ENCODE measurements at places on chromosomes 12 and 14.

GRCh38 chr12:47377414-47378221, 297.9 kb upstream of the AMIGO2 start:
- DNase-seq = no peak

DNA sequence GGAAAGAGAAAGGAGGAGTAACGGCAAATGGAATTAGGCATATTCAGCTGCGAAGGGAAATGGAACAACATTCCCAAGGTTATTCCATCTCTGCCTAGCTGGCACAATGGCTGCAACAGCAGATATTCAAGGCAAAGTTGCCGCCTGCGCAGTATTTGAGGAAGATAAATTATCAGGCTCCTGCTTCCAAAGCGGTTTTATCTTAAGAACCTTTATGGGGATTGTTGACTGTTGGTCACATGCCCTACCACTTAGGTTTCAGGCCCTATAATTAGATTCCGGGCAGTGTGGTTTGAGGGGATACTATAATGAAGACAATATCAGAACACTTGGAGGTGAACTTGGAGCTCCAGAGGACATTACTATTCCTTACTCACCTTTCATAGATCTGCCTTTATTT, 99.7 kb downstream of the FGD4 start:
- no peak for DNase-seq

DNA sequence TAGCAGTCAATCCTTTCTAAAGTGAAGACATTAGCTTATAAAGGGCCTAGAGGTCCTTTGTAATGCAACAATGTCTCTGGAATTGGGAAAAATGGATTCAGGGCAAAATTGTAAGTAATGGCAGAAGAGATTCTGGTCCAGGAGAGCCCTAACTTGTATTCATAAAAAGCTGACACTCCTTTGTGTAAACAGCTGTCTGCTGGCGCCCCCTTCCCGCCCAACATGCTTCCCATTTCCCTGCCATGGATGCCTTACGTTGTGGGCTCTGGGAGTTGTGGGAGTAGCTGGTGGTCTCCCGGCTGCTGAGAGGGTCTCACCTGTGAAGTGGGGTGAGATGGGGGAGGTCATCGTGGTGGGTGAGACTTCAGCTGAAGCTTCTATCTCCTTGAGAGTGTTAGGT, 2.3 kb downstream of the ACRBP start:
- no peak for DNase-seq

DNA sequence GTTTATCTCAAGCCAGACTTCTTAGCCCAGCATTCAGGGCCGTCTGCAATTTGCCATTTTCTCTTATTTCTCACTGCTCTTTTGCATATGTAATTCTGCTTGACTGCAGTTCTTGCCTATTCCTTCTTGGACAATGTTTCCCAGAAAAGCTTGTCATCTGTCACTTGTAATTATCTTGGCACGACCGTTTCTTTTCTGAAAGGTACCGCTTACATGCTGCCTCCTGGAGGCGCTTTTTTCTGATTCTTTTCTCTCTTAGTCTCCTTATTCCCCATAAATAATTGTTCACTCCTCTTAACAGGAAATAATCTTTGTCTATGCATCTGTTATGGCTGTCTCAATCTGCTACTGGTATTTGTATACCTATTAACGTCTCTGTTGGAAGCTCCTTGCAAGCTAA, 1.2 kb upstream of the ALDH1L2 start:
- no peak for DNase-seq

DNA sequence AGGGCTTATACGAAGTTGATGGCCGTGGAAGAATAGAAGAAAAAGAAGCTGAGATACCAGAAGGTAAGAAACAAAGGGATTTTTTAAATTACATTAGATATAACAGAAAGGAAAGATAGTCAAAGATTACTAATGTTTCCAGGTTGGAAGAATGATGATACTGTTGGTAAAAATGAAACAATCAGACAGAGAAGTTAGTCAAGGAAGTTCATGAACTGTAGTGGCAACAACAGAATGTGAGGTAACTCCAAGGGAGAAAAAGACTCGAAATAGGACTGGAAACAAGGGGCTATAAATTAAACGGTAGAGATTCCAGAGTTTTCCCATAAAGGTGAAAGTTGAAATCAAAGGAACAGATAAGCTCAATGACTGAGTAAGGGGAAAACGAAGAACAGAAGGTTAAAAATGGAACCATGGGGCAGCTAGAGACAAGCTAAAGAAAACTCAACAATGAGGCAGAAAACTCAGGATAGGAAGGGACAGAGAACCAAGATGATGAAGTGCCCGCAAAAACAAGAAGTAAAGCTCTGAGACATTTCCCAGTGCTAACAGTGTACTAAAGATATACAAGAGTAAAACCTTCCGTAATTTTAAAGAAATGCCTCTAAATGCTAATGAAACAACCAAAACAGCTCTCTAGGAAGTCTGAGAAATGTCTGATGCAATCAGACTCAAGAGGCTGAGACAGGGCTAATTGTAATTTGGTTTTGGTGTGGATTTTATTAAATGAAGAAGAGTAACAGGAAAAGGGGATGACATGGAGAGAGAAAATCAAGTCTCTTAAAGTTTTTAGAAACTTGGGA, 70.0 kb downstream of the PPP2R5E start:
- DNase-seq = no peak

GRCh38 chr12:12099102-12099501, 28.4 kb downstream of the BCL2L14 start:
- DNase-seq = no peak

DNA sequence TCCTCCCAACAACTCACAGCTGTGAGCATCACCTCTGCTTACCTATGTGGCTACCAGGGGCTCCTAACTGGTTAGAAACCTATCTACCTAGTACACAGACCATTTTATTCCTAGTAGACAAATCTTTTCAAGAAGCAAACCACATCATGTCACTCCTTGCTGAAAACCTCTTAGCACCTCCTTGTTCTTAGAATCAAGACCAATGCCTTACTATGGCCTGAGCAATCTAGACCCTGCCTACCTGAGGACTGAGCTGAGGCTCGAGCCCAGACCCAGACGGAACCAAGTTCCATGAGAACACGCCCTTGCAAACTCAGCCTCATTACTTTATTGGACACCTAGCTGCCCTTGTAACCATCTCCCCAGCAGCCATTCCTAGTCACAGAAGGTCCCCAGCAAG, 32.6 kb downstream of the CMKLR1 start:
- DNase-seq = no peak

GRCh38 chr14:89810101-89810500, 144.4 kb downstream of the EFCAB11 start:
- no peak for DNase-seq

DNA sequence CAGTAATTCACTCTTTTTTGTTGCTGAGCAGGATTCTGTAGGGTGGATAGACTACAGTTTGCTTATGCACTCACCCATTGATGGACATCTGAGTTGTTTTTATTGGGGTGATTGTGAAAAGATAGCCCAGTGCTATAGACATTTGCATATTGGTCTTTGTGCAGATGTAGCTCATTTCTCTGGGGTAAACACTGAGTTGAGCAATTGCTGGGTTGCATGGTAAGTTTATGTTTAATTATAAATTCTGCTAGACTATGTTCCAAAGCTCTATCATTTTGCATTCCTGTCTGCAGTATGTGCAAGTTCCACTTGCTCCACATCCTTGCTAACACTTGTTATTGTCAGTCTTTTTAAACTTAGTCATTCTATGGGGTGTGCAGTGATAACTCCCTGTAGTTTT, 65.4 kb upstream of the RFLNA start:
- no peak for DNase-seq

DNA sequence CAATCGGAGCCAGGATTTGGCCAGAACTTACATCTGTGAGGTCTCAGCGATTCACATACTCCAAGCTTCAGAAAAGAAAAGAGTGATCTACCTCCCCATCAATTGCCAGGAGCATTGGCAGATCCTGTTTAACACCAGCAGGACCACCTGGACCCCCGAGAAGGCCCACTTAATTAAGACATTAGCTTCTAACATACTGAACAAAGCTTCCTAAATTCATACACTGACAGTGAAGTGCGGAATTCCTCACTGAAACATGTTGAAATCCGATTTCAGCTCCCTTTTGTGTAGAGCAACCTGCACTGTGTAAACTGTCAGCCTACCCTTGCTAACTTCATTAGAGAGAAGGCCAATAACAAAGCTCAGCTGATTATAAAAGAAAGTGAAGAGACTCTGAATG, 274.0 kb downstream of the NOVA1 start:
- DNase-seq = no peak

GRCh38 chr14:37196604-37197420, 925 bp upstream of the MIPOL1 start:
- DNase-seq = no peak

- DNase-seq = no peak
These were observed 8.7 kb upstream of the GPR132 start for GRCh38 chr14:105073720-105074600.

GRCh38 chr12:115199831-115200230, 515.9 kb upstream of the TBX3 start:
- no peak for DNase-seq

GRCh38 chr14:70451874-70452273, at the start of gene ADAM21:
Gene ADAM21, plus strand, starts transcription at chr14:70452174. Its CDS starts 5,326 bp downstream, at chr14:70457500.
- no peak for DNase-seq

GRCh38 chr12:132874175-132874574, 13.2 kb downstream of the CHFR start:
- DNase-seq = no peak

DNA sequence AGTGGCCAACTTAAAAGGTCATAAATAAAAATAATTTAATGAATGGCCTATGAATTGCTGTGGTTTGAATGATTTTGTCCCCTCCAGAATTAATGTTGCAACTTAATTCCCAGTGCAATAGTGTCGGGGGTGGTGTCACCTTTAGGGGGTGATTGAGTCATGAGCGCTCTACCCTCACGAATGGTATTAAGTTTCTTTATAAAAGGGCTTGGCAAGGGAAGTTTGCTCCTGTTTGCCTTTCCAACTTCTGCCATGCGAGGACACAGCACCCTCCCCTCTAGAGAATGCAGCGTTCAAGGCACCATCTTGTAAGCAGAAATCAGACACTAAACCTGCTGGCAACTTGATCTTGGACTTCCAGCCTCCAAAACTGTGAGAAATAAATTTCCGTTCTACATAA, 253.3 kb downstream of the ATXN7L3B start:
- no peak for DNase-seq

DNA sequence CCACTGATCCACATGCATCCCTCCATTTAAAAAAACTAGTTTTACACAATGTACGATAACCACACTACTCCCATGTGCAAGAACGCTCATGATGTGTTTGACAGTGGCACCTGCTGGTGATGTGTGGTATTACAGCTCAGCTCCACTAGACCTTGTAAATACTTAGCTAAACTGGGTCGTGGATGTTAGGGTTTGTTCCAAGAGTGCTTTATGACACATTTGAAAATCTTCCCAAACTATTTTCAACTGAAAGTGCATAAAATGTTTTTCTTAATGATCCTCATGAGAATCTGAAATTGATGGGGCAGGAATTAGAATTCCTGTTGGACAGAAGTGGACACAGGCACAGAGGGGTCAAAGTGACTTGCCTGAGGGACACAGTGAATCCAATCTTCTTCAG, 99.2 kb downstream of the SCARB1 start:
- DNase-seq = no peak

DNA sequence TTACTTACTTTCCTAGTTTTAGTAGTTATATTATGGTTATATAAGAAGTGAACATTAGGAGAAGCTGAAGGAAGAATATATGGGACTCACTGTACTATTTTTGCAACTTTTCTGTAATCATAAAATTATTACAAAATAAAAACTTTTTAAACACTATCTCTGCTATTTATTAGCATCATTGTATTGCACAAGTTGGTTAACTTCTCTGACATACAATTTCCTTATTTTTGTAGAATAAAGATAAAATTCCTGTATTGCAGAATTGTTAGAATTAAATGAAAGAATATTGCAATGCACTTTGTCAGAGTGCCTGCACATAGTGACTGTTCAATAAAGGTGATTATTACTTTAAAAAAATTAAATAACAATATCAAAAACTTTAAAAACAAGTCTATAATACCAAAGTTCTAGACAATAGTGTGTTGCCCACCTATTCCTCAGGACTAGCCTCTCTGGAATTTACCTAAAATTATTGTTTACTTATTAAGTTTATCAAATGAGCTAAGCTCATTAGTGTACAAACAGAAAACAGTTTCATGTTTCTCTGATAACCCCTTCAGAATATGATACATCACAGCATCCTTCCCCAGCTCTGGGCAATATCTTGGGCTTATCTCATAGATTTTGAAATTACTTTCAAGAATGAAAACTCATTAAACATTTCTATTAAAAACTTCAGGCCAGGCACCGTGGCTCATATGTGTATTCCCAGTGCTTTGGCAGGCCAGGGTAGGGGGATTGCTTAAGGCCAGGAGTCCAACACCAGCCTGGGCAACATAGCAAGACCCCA, 77.4 kb upstream of the TMPO start:
- no peak for DNase-seq

GRCh38 chr14:100864960-100865681, 38.4 kb downstream of the RTL1 start:
- no peak for DNase-seq
